ENCODE measurements at places on chromosomes 3 and 15. TPM values are rescaled to one million over a fixed set of nuclear protein-coding genes. Genes with fewer than 3 reads are reported as not detected.

The PEX11A gene
- 1.2 TPM for total RNA-seq

The UCN2 gene
- not detected for total RNA-seq

DNA sequence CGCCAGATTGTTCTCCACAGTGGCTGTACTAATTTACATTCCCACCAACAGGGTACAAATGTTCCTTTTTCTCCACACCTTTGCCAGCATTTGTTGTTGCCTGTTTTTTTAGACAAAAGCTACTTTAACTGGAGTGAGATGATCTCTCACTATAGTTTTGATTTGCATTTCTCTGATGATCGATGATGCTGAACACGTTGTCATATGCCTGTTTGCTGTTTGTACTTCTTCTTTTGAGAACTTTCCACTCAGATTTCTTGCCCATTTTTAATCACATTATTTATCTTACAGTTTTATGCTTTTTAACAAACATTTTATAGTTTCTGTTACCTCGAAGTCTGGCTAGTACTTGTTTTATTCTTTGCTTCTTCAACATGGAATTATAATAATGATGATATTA, 643.7 kb upstream of the ALCAM start:
- no peak for DNase-seq

DNA sequence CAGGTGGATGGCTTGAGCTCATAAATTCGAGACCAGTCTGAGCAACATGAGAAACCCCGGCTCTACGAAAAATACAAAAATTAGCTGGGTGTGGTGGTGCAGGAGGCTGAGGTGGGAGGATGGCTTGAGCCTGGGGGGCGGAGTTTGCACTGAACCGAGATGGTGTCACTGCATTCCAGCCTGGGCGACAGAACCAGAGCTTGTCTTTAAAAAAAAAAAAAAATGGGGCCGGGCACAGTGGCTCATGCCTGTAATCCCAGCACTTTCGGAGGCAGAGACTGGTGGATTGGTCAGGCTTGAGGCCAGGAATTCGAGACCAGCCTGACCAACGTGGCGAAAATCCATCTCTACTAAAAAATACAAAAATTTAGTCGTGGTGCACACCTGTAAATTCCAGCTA, 64.0 kb downstream of the TMEM44 start:
- DNase-seq: no peak

GRCh38 chr15:34655326-34655725, 71.9 kb upstream of the GOLGA8B start:
- DNase-seq: no peak

GRCh38 chr15:57323299-57323805, 53.0 kb upstream of the CGNL1 start:
- no peak for DNase-seq

GRCh38 chr3:169072494-169072893, 591.0 kb downstream of the MECOM start:
- DNase-seq: no peak
